ENCODE measurements at places on chromosomes 5 and 9.
A peak's percentile ranks its signal among the peaks of the same experiment; 100 is the strongest.

GRCh38 chr5:102570747-102571146 lies 71.9 kb upstream of the SLCO6A1 start:
- H3K36me3 ChIP-seq: no peaks in the 10 kb centered on the region
- no peak for DNase-seq
- no peaks in the 10 kb centered on the region for H3K4me1 ChIP-seq

DNA sequence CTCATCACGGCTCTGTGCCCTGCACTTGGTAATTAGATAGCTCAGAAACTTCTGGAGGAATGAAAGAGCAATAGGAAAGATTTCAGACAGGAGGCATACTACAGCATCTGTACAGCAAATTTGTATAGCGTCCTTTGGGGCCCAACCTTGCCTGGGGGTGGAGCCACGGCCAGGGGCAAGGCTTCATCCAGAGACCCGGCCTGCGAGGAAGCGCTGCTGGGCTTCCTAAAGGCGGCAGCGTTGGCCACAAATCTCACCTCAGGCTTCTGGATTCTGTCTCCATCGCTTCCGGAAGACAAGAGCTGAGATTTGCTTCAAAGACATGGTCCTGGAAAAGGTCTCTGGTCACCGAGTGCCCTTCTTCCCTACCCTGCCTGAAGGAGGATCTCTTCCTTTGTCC lies 12.2 kb upstream of the SPATA31D1 start:
- no peak overlapping the region for H3K4me3 ChIP-seq
- DNase-seq: no peak
- no peak overlapping the region for H3K27ac ChIP-seq
- H3K36me3 ChIP-seq: no peaks in the 10 kb centered on the region
- H3K27me3 ChIP-seq: no peaks in the 10 kb centered on the region

- no peak overlapping the region for H3K27ac ChIP-seq
- H3K27me3 ChIP-seq: no peaks in the 10 kb centered on the region
- no peaks in the 10 kb centered on the region for H3K36me3 ChIP-seq
These were observed 150.4 kb downstream of the GABRB2 start for GRCh38 chr5:161396171-161396570.

GRCh38 chr5:2579126-2579525 lies 172.4 kb downstream of the IRX2 start:
- H3K4me3 ChIP-seq: no peak overlapping the region
- H3K4me1 ChIP-seq: no peaks in the 10 kb centered on the region
- H3K27me3 ChIP-seq: no peaks in the 10 kb centered on the region
- no peak overlapping the region for H3K27ac ChIP-seq
- H3K36me3 ChIP-seq: no peaks in the 10 kb centered on the region

DNA sequence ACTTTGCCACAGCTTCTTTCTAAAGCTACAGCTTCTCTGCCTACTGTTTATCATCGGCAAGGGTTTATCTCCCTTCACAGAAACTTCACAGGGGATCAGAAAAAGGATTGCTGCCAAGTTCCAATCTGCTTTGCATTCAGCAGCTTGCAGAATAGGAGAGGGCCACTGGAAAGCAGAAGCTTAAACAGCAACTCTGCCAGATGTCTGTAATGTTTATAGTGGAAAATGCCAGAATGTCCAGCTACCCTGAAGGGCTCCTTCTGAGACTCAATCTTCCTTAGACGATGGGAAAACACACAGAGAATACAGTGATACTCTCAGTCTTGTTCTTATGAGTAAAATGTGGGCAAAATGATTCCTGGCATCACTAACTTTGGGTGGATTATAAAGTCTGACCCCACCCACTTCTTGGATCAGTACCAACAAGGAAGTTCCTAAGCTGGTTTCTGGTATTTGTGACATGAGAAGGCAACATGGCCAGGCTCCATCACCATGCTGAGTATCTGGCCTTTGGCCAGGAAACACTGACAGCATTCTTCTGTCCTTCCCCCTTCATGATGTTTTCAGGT lies 19.0 kb downstream of the STOM start:
- H3K4me1 ChIP-seq: peaks cover 47% of the 10 kb centered on the region
- H3K36me3 ChIP-seq: peaks cover 36% of the 10 kb centered on the region
- no peak overlapping the region for H3K4me3 ChIP-seq
- peak overlapping the region; percentile 98 for H3K27ac ChIP-seq
- H3K27me3 ChIP-seq: no peaks in the 10 kb centered on the region

GRCh38 chr5:18487928-18488480 lies 853.7 kb downstream of the TAF11L14 start:
- H3K27me3 ChIP-seq: no peaks in the 10 kb centered on the region
- no peak overlapping the region for H3K27ac ChIP-seq

- H3K36me3 ChIP-seq: no peaks in the 10 kb centered on the region
- no peak for DNase-seq
- peaks cover 18% of the 10 kb centered on the region for H3K4me1 ChIP-seq
These were observed 845 bp upstream of the NR4A3 start for GRCh38 chr9:99820685-99821395.

GRCh38 chr5:33888587-33888986 lies 3.2 kb downstream of the ADAMTS12 start:
- peaks cover 44% of the 10 kb centered on the region for H3K4me1 ChIP-seq
- no peaks in the 10 kb centered on the region for H3K36me3 ChIP-seq
- no peak overlapping the region for H3K27ac ChIP-seq
- no peaks in the 10 kb centered on the region for H3K27me3 ChIP-seq

GRCh38 chr5:149930749-149931574 lies 13.6 kb downstream of the PDE6A start:
- H3K27me3 ChIP-seq: peaks cover 6% of the 10 kb centered on the region
- H3K36me3 ChIP-seq: no peaks in the 10 kb centered on the region

GRCh38 chr5:52989781-52990527 lies 802 bp downstream of the ITGA2 start:
- H3K27me3 ChIP-seq: no peaks in the 10 kb centered on the region
- peaks cover 7% of the 10 kb centered on the region for H3K36me3 ChIP-seq
- no peak for DNase-seq
- peak overlapping the region; percentile 93 for H3K4me3 ChIP-seq

DNA sequence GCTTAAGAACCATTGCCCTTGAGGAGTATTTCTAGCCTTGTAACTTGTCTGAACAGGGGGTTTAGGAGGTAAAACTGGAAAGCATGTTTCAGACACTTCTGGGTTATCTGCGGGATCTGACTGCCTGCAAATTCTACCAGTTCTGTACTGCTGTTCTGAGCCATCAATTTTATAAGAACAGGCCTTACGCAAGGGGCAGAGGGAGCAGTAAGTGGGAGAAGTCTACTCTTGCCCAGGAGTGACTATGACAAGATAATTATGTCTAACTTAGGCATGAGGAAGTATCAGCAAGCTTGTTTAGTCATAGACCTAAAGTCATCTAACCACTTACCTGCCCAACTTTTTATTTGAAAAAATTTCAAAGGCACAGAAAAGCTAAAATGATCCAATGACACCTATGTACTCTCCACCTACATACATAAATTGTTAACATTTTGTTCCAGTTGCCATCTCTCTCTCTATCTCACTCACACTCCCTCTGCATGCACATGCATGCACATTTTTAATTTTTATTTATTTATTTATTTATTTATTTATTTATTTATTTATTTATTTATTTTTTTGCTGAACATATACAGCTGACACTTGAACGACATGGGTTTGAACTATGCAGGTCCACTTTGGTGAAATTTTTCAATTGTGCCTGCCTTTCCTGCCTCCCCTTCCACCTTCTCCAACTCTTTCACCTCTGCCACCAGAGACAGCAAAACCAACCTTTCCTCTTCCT lies 18.4 kb upstream of the DEPDC1B start:
- no peaks in the 10 kb centered on the region for H3K36me3 ChIP-seq
- no peaks in the 10 kb centered on the region for H3K4me1 ChIP-seq
- DNase-seq: no peak
- H3K27ac ChIP-seq: no peak overlapping the region
- no peaks in the 10 kb centered on the region for H3K27me3 ChIP-seq

DNA sequence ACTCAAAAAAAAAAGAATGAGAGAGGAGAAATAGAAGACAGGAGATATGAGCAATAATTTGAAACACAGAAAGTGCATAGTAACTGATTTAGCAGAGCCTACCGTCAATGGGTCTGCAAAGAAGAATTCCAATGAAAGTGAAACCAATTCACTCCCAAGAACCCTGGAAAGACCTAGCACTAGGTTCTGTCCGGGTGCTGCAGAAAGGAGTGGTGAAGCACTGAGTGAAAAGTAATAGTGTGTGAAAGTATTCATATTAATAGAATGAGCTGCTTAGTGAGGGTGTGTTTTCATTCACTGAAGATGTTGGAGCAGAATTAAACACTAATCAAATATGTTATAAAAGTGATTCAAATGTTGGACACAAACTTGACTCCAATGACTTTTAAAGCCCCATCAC lies 51.3 kb upstream of the SLC30A5 start:
- no peaks in the 10 kb centered on the region for H3K4me1 ChIP-seq
- no peaks in the 10 kb centered on the region for H3K27me3 ChIP-seq
- no peak for DNase-seq
- H3K27ac ChIP-seq: no peak overlapping the region

DNA sequence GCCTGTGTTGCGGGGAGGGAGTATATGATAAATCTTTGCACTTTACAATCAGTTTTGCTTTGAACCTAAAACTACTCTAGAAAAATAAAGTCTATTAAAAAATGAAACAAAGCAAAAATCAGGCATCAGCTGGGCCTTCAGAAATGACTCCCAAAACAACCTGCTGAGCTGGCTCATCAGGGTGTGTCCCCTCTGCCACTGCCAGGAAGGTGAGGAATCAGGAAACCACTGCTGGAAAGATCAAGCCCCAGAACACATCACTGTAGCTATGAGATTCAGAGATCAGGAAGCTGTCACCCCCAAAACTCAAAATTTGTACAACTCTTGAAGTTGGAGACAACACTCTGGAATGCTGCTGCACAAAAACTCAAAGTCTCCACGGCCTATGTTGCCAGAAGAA lies 40.5 kb upstream of the TBCA start:
- H3K4me3 ChIP-seq: no peak overlapping the region
- no peak overlapping the region for H3K27ac ChIP-seq
- no peaks in the 10 kb centered on the region for H3K36me3 ChIP-seq
- H3K4me1 ChIP-seq: peaks cover 8% of the 10 kb centered on the region

DNA sequence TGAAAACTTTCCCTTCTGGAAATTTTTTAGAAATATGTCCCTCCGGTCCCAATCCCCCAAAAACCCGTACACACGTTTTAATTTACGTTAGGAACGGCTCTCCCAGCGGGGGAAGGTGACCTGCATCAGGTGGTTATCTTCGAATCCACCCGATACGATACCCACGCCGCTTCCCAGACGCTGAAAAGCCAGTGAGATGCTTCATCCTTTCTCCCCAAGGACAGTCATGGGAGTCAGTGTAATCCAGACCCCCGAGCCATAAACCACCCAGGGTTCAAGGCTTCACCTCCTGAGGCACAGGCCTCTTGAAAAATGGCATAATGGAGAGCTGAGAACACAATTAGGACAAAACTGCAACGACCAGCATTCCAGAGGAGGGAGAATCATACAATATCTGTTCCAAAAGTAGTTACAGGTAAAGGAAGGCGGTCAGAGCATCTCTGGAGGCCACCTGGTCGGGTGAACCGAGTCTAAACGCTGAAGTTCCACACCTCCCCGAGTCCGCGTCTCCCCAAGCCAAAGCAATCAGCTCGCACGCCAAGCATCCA lies 857 bp downstream of the FAM169A start:
- H3K36me3 ChIP-seq: no peaks in the 10 kb centered on the region
- peak overlapping the region; percentile 23 for H3K27ac ChIP-seq
- peak overlapping the region; percentile 69 for H3K4me3 ChIP-seq
- no peak for DNase-seq

- H3K27me3 ChIP-seq: no peaks in the 10 kb centered on the region
- DNase-seq: no peak
- H3K4me3 ChIP-seq: no peak overlapping the region
- H3K4me1 ChIP-seq: no peaks in the 10 kb centered on the region
- H3K36me3 ChIP-seq: no peaks in the 10 kb centered on the region
These were observed 243.7 kb downstream of the KCTD16 start for GRCh38 chr5:144414202-144415029.

DNA sequence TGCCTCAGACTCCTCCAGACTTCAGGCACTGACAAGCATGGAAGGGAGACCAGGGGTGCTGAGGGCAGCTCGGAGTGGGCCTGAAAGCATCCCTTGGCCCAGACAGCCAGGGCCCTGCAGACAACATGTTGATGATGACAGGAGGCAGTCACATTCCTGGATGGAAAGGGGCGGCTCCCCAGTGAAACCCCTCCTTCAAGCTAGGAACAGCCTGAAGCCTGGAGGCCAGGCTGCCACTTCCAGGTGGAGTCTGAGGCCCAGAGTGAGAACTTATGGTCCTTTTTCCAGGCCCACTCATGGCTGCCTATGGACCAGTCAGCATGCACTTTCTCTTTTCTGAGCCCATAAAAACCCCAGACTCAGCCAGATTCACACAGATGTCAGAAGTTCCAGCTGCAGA lies 104.2 kb upstream of the HCN1 start:
- no peak overlapping the region for H3K27ac ChIP-seq
- no peak for DNase-seq
- no peaks in the 10 kb centered on the region for H3K4me1 ChIP-seq
- no peak overlapping the region for H3K4me3 ChIP-seq
- H3K27me3 ChIP-seq: no peaks in the 10 kb centered on the region

DNA sequence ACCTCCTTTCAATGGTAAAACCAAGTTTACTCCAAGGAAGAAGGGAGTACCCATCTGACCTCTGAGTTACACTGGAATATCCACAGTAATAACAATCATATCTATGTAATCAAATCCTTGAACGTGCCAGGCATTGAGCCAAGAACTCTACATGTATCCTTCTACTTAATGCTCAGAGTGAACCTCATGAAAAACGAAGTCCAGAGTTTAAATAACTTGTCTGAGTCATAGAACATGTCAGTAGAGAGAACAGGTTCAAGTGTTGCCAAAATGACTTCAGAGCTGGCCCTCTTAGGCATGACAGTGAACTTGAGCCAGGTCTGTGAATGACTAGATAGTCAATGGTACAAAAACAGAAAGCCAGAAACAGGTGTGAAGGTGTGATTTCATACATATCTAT lies 164.1 kb upstream of the ZNF618 start:
- no peaks in the 10 kb centered on the region for H3K27me3 ChIP-seq
- DNase-seq: no peak
- no peaks in the 10 kb centered on the region for H3K36me3 ChIP-seq
- peak overlapping the region; percentile 66 for H3K27ac ChIP-seq

DNA sequence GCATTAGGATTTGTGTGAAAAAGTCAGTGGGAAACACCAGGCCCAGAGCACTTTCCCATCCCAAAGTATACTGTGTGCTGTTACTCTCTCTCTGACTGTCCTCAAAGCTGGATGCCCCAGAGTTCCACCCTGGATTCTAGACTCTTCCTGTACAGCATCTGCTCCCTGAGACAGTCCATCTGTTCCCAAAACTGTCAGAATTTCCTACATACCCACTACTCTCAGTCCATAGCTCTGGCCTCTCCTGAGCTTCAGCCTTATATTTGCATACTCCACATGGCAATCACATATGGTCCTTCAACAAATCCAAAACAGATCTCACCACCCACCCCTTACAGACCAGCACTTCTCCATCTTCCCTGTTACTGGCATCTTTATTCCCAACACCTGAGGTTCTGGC lies 9.5 kb downstream of the ELP1 start:
- peaks cover 5% of the 10 kb centered on the region for H3K36me3 ChIP-seq
- DNase-seq: no peak
- H3K27me3 ChIP-seq: no peaks in the 10 kb centered on the region
- no peak overlapping the region for H3K27ac ChIP-seq

- no peaks in the 10 kb centered on the region for H3K27me3 ChIP-seq
- no peak for DNase-seq
- H3K4me1 ChIP-seq: no peaks in the 10 kb centered on the region
- no peaks in the 10 kb centered on the region for H3K36me3 ChIP-seq
These were observed 21.0 kb downstream of the TLX3 start for GRCh38 chr5:171330021-171330420.
